ENCODE measurements at places on chromosomes 7 and 10. TPM values are rescaled to one million over a fixed set of nuclear protein-coding genes. Genes with fewer than 3 reads are reported as not detected.

MAGI2 gene
- total RNA-seq = 6.9 TPM

ELFN1 gene
- total RNA-seq = 2.2 TPM

GLCCI1 gene
- 9.1 TPM for total RNA-seq

AKR1C3 gene
- total RNA-seq = 45.4 TPM

DNAJB9 gene
- total RNA-seq = 28.7 TPM

UBN2 gene
- 12.5 TPM for total RNA-seq

DEPP1 gene
- total RNA-seq = 155 TPM

DENND2A gene
- 17.4 TPM for total RNA-seq

ITGA8 gene
- total RNA-seq = 15.5 TPM

DPYSL4 gene
- 0.49 TPM for total RNA-seq

STEAP4 gene
- total RNA-seq = 41.7 TPM

EVX1 gene
- 2.5 TPM for total RNA-seq

GIMAP5 gene
- 24.1 TPM for total RNA-seq

PPP2R2D gene
- total RNA-seq = 49.4 TPM

SEMA4G gene
- total RNA-seq = 6.4 TPM

C7orf57 gene
- not detected for total RNA-seq

LLCFC1 gene
- not detected for total RNA-seq

CASP2 gene
- 24.8 TPM for total RNA-seq

EFCAB10 gene
- total RNA-seq = not detected

PRKG1 gene
- total RNA-seq = 17.9 TPM

NOM1 gene
- total RNA-seq = 28.5 TPM

EBF3 gene
- total RNA-seq = 10.6 TPM

TMEM184A gene
- total RNA-seq = 129 TPM

MSMB gene
- not detected for total RNA-seq

SLC18A2 gene
- 11.5 TPM for total RNA-seq

PFKFB3 gene
- total RNA-seq = 43.2 TPM

TCF7L2 gene
- total RNA-seq = 44.4 TPM

NEUROG3 gene
- not detected for total RNA-seq

CD36 gene
- total RNA-seq = 102 TPM

ANXA8L1 gene
- total RNA-seq = 179 TPM

TCAF1 gene
- 50.1 TPM for total RNA-seq

CNTNAP2 gene
- total RNA-seq = 2.2 TPM

MUC3A gene
- total RNA-seq = 0.49 TPM

PAX4 gene
- not detected for total RNA-seq

NKX1-2 gene
- 0.98 TPM for total RNA-seq

PON1 gene
- not detected for total RNA-seq

CACUL1 gene
- total RNA-seq = 13.8 TPM

LIPJ gene
- total RNA-seq = not detected

PLEKHS1 gene
- not detected for total RNA-seq

PRRT4 gene
- 7.6 TPM for total RNA-seq

SFXN2 gene
- total RNA-seq = 6.4 TPM

ZNF862 gene
- total RNA-seq = 21.1 TPM

CUZD1 gene
- total RNA-seq = not detected

NANOS1 gene
- not detected for total RNA-seq

GPR26 gene
- total RNA-seq = not detected

NUDT13 gene
- total RNA-seq = 2.9 TPM

MBL2 gene
- not detected for total RNA-seq

CDHR1 gene
- 6.4 TPM for total RNA-seq

KCNH2 gene
- 6.4 TPM for total RNA-seq

BAIAP2L1 gene
- total RNA-seq = 17.2 TPM

CADPS2 gene
- 25.5 TPM for total RNA-seq

ADRA2A gene
- 14.2 TPM for total RNA-seq

STEAP1B gene
- 8.8 TPM for total RNA-seq

PNLIPRP2 gene
- not detected for total RNA-seq

SCART1 gene
- 1.5 TPM for total RNA-seq

TWIST1 gene
- total RNA-seq = 11.5 TPM

LIPM gene
- total RNA-seq = not detected

PAPOLB gene
- total RNA-seq = not detected

SPDYE2B gene
- total RNA-seq = not detected
